ENCODE measurements at places on chromosomes 1 and 21. TPM values are rescaled to one million over a fixed set of nuclear protein-coding genes. Genes with fewer than 3 reads are reported as not detected.
A peak's percentile ranks its signal among the peaks of the same experiment; 100 is the strongest.

KRTAP12-2 gene
- not detected for total RNA-seq

LMX1A gene
- not detected for total RNA-seq

IGSF9 gene
- total RNA-seq: 0.79 TPM

KISS1 gene
- not detected for total RNA-seq

CNTN2 gene
- 0.64 TPM for total RNA-seq

ZRANB2 gene
- 53.8 TPM for total RNA-seq

TRAPPC10 gene
- 17.5 TPM for total RNA-seq

SPRR5 gene
- total RNA-seq: not detected

CAPZA1 gene
- 24.1 TPM for total RNA-seq

TRPM2 gene
- 1.5 TPM for total RNA-seq

DRAXIN gene
- 0.05 TPM for total RNA-seq

GUCA2A gene
- total RNA-seq: not detected

DNA sequence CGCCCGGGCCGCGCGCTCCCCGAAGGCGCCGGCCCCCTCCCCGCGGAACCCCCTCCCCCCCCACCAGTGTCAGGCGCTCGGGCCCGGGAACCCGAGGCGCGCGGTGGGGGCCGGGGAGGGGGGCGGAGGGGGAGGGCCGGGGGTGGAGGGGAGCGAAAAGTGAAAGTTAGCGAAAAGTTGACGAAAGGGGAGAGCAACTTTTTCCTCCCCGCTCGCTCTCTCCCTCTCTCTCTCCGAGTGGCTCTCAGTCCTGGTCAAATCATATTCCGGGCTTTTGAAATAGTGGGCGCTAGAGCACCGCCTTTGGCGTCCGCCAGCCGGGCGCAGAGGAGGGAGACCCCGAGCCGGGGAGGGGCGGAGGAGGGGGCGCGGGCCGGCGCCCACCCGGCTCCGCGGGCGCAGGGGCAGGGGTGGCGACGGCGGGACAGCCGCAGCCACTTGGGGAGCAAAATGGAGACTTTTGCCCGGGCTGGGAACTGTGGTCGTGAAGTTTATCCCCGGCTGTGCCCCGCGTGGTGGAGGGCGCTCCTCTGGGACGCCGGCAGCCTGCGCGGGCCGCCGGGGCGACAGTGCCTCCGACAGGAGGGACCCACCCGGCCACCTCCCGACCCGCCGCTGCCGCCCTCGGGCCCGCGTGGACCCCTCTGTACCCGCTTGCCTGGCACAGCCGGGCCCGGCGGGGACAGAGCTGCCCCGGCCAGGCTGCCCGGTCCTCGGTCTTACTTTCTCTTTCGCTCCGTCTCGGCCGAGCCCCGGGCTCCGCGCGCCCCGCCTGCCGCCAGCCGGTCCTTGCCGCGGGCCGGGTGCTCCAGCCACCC, 697 bp downstream of the PRDM16 start:
- DNase-seq: peak; percentile 67

DNA sequence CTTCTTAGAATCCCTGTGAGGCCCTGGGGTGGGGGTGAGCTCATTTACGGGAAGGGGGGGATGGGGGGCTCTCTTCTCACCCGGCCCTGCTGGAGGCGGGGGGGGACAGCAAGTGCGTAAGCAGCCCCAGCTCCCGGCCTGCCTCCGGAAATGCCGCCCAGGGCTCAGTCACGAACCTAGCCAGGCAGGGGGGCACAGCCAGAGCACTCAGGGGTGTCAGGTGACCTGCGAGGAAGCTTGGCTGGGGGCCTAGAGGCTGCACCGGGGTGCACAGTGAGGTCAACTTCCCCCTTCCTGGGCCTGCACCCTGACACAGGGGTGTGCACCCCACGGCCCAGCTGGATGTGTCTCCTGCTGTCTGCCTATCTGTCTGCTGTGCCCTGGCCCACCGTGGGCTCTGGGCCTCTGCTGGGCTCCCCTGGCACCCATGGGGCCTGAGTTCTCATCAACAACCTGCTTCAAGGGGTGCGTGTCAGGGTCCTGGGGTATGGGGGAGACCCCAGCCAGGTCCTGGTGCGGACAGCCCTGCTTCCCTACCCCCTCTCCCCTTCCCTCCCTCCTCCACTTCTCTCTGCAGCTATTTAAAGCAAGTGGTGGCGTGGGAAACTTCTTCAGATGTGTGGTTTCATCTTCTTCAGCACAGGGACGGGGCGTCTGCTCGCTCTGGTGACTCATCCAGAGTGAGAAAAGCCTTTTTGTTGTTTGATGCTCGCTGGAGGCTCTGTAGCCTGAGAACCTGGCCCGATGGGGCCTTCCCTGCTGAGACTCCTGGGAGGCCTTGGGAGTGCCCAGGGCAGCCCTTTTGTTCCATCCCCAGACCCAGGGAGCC, 92.5 kb upstream of the RUNX3 start:
- peak; percentile 55 for DNase-seq

DNA sequence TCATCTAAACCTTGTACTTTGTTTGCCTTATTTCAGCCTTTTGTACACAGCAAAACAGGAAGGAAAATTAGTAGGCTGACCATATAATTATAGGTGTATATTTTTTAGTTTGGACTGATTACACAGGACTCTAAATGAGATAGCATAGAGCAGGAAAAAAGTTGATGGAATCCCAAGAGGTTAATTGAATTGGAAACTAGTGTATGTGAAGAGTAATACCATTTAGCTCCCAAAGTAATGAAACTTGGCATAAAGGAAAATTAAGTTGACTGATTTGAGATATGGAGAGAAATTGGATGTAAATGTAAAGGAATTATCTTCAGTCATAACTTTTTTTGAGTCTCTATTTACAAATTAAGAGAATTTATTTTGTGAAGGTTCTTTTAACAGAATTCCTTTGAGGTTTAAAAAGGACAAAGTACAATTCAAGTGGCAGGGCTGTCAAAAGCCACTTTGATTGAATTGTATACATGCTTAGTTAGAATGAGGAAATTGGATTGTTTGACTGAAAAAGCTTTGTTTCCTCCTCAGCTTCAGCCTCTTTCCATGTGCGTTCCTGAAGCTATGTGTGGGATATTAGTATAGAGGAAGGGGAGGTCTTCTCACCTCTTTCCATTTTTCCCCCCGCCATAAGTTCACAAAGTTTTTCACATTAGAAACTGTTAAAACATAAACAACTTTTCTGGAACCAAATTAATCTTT, 26.4 kb downstream of the SNX27 start:
- DNase-seq: no peak

- no peak for DNase-seq
These were observed 53.2 kb downstream of the PTGS2 start for GRCh38 chr1:186627019-186627418.

DNA sequence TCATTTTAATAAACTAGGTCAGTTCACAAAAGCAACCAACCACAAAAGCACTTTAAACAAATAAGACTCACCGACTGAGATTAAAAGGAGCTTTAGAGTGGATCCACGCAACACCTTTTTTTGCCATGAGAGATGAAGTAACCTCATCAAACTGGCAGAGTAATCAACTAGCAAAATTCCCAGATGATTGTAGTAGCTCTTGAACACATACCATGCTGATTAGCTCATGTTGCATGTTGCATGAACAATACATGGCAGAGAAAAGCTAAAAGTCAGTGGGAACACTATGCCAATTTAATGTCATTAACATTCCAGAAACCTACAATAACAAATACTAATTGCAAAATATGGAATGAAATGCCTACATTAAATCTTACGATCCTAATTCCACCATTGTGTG, 4.1 kb downstream of the WARS2 start:
- no peak for DNase-seq

DNA sequence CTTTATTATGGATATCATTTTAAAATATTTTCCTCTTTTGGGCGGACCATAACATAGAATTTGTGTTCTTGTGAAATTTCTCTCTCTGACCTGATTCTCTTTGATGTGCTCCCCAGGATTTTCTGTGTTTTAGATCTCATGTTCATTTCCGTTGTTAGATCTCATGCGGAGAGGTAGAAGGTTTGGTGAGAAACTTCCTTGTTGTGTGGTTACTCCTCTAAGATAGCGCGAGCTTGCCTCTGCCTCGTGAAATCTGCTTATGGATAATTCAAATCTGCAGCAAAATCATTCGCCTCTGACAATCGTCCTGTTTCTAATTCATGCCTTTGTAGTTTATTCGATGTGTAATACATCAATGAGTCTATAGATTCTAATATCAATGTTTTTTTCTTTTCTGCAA, 580.4 kb downstream of the USP25 start:
- no peak for DNase-seq

- no peak for DNase-seq
These were observed 17.4 kb downstream of the FMO1 start for GRCh38 chr1:171265686-171266085.

DNA sequence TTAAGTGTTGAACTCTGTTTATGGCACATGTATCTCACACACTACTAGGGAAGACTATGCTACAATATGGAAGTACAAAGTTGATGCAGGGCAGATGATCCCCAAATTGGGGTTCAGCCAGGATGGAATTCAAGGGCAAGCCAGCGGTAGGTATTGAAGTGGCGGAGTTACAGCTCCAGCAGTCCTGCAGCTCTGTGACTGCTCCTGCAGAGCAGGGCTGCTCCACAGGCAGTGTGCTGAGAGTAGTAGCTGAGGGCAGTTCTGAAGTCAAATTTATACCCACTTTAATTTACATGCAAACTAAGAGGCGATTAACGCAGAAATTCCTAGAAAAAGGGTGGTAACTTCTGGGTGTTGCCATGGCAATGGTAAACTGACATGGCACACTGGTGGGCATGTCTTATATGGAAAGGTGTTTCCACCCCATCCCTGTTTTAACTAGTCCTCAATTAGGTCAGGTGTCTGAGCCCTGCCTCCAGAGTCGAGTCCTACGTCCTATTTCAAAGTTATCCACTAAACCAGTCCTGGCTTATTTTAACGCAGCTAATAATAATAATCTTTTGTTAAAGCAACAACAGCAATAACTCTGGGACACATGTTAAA, 20.6 kb upstream of the CENPF start:
- DNase-seq: no peak

- no peak for DNase-seq
These were observed 69.8 kb downstream of the GPR88 start for GRCh38 chr1:100607628-100608240.

- no peak for DNase-seq
These were observed 591 bp downstream of the KCTD3 start for GRCh38 chr1:215567491-215568298.

- peak; percentile 40 for DNase-seq
These were observed 51.7 kb downstream of the CSMD2 start for GRCh38 chr1:34113362-34113761.

DNA sequence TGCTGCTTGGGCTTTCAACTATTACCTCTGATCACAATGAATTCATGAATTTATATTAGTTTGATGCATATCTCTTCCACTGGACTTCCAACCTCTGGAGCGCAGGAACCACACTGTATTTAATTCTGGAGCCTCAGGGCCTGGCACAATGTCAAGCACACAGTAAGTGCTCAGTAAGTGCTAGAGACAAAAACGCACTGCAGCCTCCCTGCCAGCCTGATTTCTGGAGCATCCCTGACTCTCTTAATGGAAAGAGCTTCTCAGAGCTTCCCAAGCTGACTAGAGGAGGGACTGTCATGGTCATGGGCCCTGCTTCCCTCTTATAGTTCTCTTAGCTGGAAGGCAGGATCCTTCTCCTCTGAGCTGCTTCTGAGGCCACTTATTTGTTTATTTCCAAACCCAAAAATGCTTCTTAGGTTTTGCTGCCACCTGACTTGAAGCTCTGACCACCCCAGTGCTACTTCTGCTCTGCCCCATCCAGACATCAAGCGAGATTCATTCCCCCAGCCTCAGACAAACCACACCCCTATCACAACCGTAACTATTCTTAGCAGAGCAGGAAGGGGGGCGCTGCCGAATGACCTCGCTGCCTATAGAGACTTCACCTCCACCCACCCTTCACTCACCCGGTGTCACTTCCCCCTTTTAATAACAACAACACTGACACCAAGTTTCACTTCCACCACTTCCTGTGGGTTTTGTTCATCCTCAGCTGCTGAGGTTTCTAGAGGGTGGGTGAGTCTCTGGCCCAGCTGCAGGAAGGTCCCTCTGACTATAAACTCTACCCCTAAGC, 33.6 kb downstream of the NUAK2 start:
- no peak for DNase-seq

GRCh38 chr1:113538225-113538624, 147.9 kb downstream of the MAGI3 start:
- DNase-seq: no peak

DNA sequence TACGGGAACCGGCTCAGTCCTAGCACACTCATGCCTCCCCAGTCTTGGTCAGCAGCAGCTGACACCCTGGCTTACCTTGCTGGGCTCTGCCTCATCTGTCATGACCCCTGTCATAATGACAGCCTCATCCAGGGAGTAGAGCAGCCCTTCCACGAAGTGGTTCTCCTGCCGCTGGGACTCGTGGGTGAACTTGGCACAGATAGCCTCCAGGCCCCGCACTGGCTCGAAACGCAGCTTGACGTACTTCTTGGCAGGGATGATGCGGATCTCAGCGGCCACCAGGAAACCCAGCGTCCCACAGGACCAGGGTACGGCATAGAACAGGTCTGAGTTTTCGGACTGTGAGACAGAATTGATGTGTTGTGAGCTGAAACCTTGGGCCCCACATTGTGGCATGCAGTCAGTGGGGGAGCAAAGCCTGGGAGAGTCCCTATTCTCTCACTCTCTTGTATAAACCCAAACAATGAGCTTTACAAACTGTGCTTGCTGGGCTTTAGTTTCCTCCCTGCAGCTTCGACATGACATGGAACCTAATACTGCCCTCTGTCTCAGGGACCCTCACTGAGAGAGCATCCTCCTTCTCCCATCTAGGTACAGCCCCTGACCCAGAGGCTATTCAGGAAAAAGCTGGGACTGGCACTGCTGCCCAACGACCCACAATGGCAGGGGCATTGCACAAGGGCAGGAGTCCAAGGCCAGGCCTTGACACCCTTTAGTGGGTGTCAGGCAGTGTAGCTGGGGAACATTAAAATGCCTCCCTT, 15.5 kb downstream of the DHCR24 start:
- no peak for DNase-seq

DNA sequence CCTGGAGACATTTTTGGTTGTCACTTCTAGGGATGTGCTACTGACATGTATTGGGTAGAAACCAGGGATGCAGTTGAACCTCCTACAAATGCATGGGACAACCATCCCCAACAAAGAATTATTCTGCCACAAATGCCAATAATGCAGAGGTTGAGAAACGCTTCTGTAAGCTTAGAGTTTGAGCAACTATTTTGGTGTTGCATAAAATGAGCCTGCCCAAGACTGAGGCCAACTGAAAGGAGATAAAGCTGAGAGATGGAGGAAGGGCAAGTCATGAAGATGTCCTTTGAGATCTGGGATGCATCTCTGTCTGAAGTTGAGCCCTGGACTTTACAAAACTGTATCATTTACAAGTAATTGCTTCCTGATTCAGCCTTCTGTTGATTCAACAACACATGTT, 106.9 kb downstream of the KCNJ15 start:
- no peak for DNase-seq
